Cortex of kidney (tissue), 1 donor: ENCODE measurements at places on chromosomes 6 and 20.

DNA sequence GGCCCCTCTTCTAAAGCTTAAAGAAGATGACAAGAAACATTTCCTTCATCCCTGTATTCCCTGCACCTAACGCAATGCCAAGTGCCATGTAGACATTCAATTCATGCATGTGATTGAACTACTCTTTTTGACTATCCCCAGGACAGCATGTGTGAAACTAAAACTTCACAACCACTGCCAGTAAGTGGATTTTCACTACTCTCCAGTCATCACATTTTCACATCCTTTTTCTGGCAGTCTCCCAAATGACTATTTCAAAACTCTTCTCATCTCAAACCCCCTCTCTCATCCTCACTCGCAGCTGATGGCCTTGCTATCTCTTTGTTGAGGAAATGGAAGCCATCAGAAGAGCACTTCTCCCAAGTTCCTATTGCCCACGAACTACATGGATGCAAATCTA, 122.6 kb downstream of the OPRM1 start:
- DNase-seq = no peak

DNA sequence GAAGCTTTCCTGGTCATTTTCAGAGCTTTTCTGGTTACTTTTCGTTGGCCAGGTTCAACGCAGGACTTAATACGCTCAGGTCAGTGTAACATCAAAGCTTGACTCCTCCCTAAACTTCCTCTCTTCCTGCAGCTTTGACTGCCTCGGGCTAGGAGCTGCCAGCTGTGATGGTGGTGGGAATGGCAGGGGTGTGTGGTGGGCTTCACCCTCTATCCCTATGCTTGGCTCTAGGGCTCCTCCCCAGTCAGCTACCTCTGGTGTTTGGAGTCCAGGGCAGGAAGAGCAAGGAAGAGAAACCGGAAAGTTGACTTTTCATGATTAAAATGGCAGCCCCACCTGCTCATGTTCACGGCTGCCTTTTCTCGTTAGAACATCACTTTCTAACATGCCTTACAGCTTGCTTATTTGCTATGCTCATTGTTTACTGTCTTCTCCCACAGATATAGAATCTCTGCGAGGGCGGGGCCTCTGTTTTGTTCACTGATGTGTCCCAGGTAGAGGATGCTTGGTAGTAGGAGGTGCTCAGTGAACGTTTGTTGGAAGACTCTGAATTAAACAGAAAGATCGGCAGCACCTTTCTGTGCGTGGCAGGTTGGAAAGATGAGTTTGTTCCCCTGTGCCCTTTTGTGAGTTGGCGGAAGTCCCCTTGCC, 16.1 kb upstream of the PPP1R14C start:
- no peak for DNase-seq

DNA sequence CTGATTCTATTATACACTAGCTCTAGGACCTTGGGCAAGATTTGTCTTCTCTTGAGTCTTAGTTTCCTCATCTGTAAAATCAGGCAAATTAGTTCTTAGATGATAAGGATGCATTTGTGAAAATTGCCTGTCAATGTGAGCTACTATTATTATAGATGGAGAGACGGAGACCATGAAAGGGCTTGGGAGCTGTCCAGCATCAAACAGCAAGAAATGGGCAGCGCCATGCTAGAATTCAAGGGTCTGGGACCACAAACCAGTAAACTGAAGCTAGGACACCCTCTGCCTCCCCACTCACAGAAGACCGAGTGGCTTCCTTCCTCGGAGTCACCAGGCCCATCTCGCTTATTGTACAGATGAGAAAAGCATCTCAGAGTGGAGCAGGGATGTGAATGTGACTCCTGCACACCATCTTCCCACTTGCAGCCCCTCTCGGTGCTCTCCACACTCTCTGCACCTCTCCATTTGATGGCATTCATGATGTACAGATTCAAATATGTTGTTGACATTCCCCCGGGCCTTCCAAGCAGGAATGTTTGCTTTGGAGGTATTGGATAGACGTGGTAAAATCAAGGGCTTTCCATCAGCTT, 24.1 kb upstream of the BPIFA3 start:
- no peak for DNase-seq

DNA sequence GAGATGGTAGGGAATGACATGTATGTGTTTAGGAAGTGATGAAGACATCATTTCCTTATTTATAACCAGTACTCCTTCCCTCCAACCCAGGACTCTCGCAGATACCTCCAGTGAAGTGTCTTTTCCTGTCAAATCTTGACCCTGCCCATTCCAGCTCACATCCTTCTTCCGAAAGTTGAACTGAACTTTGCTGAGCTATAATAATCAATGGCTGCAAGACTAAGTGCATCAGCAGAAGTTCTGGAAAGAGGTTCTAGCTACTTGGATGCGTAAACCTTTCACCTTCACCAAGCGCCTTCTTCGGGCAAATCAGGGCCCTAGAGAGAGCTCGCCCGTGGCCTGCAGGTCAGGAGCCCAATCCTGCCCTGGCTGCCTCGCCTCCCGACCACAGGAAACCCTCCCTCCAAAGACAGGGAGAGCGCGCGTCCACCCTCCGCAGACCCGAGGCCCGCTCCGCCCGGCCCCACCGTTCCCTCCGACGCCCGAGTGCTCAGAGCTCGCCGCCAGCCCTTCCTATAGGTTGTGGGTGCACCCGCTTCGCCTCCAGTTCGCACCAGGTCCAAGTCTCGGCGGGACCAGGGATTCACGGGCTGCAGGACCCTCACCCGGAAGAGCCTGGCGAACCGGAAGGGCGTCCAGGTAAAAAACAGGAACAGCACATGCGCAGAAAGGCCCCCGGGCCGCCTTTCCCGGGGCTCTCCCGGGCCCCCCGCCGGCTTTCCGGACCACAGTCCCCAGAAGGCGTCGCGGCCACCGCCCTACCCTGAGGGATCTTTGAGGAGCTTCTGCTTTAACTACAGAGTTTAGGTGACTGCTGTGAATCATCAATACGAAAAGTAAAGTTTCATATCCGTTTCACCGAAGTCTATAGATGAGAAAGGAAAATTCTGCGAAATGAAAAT, at the start of gene ZNF334:
TSS of gene ZNF334 (minus strand) at position 617 of the 902 bp plus-strand sequence. CDS start 1,457 bp downstream, outside the sequence.
- DNase-seq = no peak

GRCh38 chr6:111804627-111805235, 68.5 kb downstream of the FYN start:
- DNase-seq = no peak

DNA sequence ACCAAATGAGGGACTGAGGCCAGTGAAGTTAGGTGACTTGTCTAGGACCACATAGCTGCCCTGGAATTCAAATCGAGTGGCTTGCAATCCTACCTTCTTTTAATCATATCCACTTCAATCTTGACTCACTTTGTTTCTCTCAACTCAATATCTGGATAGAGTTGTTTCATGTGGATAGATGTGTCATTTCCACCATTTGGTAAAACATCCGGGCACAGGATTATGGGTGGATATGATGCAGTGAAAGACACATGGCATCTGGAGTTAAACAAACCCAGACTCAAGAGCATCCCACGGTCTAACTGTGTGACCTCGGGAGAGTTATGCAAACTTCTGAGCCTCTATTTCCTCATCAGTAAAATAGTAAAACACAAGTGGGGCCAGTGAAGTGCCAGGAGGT, 103.6 kb upstream of the CNKSR3 start:
- DNase-seq = no peak

DNA sequence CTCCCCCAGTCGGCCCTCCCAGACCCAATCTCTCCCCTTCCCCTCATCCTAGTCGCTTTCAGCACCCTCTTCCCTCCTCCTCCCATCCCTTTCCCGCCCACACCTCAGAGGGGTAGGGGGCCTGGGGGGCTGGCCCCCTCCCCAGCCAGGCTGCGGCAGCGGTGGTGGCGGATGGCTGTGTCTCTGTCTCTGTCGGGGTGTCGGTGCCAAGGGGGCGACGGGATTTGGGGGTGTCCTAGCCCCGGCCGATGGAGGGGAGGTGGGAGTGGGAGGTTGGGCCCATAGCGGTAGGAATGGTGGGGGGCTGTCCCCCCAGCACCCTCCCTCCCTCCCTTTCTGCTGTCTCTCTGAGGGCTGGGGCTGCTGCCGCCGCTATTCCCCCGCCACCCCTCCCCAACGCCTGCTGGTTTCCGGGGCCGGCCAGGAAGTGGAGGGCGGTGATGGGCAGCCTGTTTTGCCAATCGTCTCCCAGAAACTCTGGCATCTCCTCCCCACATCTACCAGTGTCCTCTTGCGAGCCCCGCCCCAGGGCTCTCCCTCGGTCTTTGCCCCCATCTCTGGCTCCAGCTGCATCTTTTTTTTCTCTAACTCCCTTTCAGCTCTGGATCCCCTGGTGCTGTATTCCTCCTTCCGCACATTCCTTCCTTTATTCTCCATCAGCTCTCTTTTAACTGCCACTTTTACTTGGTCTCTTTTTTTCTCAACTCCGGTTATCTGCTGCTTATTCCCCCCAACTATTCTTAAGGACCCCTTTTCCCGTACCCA, at the start of gene AGPAT1:
TSS of gene AGPAT1 (minus strand) at position 374 of the 765 bp plus-strand sequence. CDS start 4,588 bp downstream, outside the sequence.
- peak; percentile 43 for DNase-seq

- no peak for DNase-seq
These were observed 237.4 kb upstream of the ZFP64 start for GRCh38 chr20:52429029-52429428.

- DNase-seq = no peak
These were observed 1.6 kb downstream of the CCN2 start for GRCh38 chr6:131949620-131949908.

DNA sequence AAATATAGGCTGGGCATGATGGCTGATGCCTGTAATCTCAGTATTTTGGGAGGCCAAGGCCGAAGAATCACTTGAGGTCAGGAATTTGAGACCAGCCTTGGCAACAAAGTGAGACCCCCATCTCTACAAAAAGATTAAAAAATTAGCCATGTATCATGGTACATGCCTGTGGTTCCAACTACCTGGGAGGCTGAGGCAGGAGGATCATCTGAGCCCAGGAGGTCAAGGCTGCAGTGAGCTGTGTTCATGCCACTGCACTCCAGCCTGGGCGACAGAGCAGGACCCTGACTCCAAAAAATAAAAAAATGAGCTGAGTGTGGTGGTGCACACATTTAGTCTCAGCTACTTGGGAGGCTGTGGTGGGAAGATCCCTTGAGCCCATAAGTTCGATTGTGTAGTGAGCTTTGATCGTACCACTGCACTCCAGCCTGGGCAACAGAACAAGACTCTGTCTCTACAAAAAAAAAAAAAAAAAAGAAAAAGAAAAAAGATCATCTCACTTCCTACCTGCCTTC, 10.1 kb upstream of the GUCA1B start:
- no peak for DNase-seq

DNA sequence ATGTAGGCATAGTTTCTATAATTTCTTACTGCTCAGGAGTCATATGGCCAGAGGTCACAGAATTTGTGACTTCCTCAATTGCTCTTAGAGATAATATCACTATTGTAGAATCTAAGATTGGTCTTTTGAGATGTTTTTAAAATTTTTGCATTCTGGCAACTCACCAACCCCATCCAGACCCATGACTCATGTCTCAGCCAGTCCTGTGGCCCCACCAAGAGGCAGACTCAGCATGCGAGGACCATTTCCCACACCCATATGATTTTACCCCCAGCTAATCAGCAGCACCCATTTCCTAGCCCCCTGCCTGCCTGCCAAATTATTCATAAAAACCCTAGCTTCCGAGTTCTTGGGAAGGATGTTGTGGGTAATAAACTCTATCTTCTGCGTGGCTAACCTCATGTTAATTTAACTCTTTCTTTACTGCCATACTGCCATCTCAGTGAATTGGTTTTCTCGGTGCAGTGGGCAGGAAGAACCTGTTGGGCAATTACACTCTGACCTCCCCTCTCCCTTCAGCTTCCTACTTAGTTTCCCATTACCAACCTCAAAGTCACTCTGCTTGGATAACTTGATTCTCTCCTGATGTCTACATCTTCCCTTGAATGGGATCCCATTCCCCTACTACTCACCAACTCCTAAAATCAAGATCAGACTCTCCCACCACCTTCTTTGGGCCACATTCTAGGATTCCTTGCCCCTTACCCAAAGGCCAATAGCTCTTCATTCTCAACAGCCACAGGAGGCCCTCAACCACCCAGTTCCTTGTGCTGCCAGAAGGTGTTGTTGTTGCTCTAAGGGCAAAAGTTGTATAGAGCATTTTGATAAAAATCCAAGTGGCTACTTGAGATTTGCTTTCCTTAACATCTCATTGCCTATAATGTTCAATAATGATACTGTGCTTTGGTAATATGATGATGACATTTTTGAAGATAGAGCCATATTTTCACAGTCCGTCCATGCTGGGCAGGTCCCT, 16.2 kb upstream of the IYD start:
- DNase-seq = no peak

GRCh38 chr6:161088676-161089328, 97.2 kb downstream of the MAP3K4 start:
- DNase-seq = no peak
